ENCODE measurements at places on chromosomes 4 and X. TPM values are rescaled to one million over a fixed set of nuclear protein-coding genes. Genes with fewer than 3 reads are reported as not detected.

DNA sequence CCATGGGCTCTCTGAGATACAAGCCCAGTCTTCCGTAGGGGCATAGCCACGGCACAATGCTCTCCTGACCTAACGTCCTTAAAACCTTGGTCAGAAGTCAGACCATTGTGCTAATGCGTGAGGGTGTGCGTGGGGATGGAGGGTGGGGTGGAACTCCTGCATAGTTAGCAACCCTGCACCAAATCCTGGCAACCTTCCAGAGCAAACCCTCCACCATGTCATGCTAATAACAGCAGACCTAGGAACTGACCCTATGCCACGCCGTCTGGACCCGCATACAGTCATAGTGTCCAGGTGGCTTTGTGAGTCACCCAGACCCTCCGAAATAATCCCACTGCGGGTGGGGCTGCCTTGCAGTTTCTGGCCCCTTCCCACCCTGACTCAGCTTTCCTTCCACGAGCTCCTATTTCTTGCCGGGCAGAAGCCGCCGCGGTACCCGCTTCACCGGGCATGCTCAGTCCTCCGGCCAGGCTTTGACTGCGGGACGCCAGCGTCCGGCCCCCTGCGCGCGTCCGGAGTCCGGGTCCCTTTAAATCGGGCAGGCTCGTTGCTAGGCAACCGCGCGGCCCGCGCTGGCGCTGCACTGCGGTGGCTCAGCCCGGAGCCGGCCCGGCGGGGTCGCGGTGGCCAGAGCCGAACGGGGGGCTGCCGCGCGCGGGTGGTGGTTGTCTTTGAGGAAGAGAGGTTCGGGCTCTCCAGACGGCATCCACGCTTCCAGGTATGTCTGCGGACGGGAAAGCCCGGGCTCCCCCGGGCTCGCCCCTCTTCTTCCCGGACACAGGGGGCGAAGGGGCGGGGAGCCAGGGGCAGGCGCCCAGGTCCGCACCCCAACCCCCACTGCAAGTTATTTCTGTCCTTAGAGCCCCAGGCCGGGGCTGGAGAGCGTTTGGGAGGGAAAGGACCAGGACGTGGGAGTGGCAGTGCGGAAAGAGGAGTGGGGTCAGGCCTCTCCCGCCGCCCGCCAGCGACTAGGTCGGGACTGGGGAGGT is at the start of gene CCDC160:
TSS of gene CCDC160 (plus strand) at position 557 of the 989 bp plus-strand sequence. CDS start 7,619 bp downstream, outside the sequence.
- H3K27ac ChIP-seq = no peak within 1 kb of the TSS
- peak; percentile 12 for DNase-seq
- H3K4me3 ChIP-seq = peak within 1 kb of the TSS; percentile 36
- peaks cover 6% of the 10 kb centered on the region for H3K4me1 ChIP-seq
- no peaks in the 10 kb centered on the region for H3K36me3 ChIP-seq
- peaks cover 5% of the 10 kb centered on the region for H3K27me3 ChIP-seq

DNA sequence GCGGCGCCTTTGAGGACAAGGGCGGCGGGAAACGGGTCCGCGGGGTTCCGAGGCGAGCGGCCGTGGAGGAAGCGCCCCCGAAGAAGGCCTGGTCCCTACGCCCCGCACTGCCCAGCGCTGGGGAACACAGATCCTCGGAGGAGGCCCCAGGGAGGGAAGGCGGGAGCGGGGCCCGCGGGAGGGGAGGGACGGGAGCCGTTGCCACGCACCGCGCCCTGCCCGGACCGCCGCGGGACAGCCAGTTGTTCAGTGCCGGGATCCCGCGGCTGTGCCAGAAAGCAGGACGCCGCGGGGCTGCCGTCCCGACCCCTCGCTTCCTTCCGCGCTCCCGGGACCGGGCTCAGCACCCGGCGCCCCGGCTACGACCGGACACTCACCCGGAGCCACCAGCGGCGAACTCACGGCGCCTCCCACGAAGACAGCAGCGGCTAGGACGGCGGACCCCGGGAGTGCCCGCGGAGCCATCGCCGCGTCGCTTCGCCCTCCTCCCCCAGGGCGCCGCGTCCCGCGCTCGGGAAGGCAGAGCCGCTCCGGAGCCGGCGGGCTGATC is 278 bp downstream of the RELL1 start:
- H3K4me1 ChIP-seq = peaks cover 40% of the 10 kb centered on the region
- peak overlapping the region; percentile 98 for H3K27ac ChIP-seq

GNRHR gene
- total RNA-seq = not detected

DNA sequence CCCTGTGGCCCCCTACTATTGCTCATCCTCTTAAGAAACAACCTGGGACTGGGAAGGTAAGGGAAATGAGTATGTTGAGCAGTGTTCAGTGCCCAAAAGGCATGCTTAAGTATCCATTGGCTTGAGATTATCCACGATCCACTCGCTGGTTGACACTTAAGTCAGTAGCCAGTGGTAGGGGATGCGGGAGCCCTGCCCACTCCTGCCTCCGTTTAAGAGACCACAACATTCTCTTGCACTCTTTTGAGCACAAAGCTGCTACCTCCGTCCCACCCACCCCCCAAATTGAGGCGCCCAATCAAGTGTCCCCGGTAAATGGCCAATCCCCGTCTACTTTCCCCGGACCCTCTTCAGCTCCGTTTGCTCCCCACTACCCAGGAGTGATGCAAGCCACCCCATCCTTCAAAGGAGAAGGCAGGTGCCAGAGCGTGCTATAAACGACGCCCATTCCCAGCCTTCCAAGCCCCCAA is 25.0 kb downstream of the UTP14A start:
- no peak for DNase-seq
- H3K36me3 ChIP-seq = peaks cover 6% of the 10 kb centered on the region
- peaks cover 10% of the 10 kb centered on the region for H3K27me3 ChIP-seq
- peak overlapping the region; percentile 73 for H3K4me3 ChIP-seq
- peak overlapping the region; percentile 89 for H3K27ac ChIP-seq
- H3K4me1 ChIP-seq = peaks cover 6% of the 10 kb centered on the region

MAGEA11 gene
- total RNA-seq = not detected

DNA sequence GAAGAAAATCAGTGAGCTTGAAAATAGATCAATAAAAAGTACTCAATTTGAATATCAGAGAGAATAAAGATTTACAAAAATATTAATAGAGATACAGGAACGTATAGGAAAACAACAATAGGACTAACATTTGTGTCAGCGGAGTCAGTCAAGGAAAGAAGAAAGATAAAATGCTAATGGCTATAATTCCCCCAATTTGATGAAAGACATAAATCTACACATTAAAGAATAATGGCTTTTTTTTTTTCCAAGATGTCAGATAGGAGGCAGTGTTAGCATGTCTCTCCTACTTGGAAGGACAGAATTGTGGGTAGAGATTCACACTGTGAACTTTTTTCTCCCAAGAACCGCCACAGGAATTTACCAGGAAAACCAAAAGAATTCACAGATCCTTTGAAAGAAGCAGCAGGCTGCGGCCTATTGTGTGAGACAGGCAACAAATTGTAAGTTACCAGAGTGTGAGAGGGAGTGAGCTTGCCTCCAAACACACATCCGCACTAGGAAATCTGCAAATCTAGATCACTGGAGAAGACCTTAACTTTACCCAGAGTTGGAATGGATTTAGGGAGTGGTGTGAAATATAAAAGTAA is 249.9 kb downstream of the PRDM5 start:
- no peak overlapping the region for H3K4me3 ChIP-seq
- no peaks in the 10 kb centered on the region for H3K4me1 ChIP-seq
- DNase-seq = no peak
- no peaks in the 10 kb centered on the region for H3K36me3 ChIP-seq
- peaks cover 4% of the 10 kb centered on the region for H3K27me3 ChIP-seq
- no peak overlapping the region for H3K27ac ChIP-seq

- DNase-seq = no peak
- no peak overlapping the region for H3K4me3 ChIP-seq
- no peak overlapping the region for H3K27ac ChIP-seq
- H3K36me3 ChIP-seq = no peaks in the 10 kb centered on the region
- H3K27me3 ChIP-seq = peaks cover 7% of the 10 kb centered on the region
Observed at GRCh38 chrX:70208479-70208878, 26.0 kb upstream of the AWAT1 start.

DNA sequence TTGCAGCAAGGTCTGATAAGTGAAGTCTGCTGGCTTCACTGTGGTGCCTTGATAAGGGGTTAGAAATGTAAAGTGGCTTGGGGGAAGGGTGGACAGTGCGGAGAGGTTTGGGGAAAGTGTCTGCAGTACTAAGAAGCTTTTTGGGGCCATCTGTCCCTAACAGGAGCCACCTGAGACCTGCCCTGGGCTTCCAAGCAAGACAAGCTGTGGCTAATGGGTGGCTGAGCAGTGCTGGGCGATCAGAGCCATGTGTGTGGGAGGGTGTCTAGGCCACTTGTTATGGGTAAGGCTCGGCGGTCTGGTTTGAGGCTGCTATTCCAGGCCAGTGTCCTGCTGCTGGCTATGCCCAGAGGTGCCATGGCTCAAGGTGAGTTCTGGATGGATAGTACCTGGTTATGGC is 185.4 kb upstream of the MTMR8 start:
- H3K36me3 ChIP-seq = no peaks in the 10 kb centered on the region
- no peak overlapping the region for H3K27ac ChIP-seq
- H3K4me3 ChIP-seq = no peak overlapping the region
- no peaks in the 10 kb centered on the region for H3K4me1 ChIP-seq
- H3K27me3 ChIP-seq = no peaks in the 10 kb centered on the region
- DNase-seq = no peak

- no peak overlapping the region for H3K4me3 ChIP-seq
- no peak overlapping the region for H3K27ac ChIP-seq
- no peaks in the 10 kb centered on the region for H3K36me3 ChIP-seq
- DNase-seq = no peak
- H3K4me1 ChIP-seq = no peaks in the 10 kb centered on the region
- peaks cover 2% of the 10 kb centered on the region for H3K27me3 ChIP-seq
Observed at GRCh38 chr4:14582677-14583076, 419.6 kb upstream of the CPEB2 start.

DNA sequence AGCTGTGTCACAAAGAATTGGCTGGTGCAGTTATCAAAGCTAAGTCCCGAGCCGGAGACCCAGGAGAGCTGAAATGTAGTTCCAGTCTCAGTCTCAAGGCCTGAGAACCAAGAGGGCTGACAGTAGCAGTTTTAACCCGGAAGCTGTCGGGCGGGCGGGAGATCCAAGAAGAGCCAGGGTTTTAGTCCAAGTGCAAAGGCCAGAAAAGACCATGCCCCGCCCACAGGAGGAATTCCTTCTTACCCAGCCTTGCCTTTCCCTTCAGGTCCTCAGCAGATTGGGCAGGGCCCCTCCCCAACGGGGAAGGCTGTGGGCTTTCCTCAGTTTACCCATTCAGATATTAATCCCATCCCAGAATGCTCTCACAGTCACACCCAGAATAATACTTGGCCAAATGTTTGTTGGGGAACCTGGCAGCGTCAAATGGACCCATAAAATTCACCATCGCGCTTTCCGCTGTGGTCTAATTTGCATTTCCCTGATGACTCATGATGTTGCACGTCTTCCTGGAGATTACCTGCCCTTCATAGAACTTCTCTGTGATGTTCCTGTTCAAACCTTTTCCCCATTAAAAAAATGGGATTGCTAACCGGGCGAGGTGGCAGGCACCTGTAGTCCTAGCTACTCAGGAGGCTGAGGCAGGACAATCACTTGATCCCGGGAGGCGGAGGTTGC is 16.2 kb downstream of the MAEA start:
- peaks cover 26% of the 10 kb centered on the region for H3K36me3 ChIP-seq
- H3K4me3 ChIP-seq = peak overlapping the region; percentile 15
- peak overlapping the region; percentile 83 for H3K27ac ChIP-seq
- peaks cover 64% of the 10 kb centered on the region for H3K4me1 ChIP-seq
- peak; percentile 22 for DNase-seq
